ENCODE measurements at places on chromosomes 6 and 20.

DNA sequence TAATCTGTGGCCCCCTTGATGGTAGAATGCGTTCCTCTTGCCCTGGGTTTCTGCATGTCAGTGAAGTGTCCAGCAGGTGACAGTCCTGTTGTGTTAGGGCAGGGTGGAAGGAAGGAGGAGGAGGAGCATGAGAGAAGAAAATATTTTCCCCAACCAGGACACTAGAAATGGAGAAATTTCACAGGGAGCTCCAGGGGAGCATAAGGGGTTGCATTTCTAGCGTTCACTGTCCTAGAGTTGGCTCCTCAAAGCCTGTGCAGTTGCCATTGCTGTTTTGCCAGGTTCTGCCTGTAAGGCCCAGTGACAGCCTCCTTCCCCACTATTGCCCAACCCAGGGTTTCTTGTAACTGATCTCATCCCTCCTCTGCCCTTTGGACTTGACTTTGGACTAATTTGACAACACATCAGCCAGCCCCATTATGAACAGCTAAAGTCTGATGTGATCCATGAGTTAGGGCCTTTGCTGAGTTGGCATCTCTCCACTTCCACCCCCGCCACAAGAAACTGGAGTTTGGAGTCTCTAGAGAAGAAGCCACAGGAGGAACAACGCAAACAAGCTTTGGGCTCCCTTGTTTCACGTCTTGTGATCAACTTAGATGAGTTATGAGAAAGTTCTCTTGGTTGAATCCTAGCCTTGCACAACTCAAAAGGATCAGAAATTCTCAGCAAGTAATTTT is 14.0 kb upstream of the FAM50B start:
- DNase-seq = no peak

DNA sequence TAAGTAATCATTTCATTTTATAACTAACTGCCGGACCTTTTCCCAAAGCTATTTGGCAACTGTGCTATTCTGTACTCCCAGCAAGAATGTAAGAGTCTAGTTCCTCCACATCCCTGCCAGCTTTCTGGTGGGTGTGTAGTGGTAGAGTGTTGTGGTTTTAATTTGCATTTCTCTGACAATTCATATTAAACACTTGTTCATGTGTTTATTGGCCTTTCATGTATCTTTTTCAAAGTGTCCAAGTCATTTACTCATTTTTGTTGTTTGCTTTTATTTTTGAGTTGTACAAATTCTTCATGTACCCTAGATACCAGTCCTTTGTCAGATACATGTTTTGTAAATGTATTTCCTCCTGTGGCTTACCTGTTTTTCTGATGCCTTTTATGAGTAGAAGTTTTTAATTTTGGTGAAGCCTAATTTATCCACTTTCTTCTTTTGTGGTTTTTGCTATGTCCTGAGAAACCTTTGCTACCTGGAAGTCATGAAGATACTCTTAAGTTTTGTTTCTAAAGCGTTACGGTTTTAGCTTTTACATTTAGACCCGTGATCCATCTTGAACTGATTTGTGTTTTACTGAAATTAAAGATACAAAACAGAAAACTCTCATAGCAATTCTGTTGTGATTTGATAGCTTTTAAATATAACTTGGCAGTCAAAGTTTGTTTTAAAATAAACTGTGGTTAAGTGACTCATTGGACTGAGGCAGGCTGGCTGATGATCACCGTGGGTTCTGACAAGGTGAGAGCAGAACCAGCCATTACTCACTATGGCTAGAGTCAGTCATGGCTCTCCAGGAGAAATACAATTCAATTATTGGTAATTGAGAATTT is 8.0 kb downstream of the MYLIP start:
- DNase-seq = peak; percentile 88

DNA sequence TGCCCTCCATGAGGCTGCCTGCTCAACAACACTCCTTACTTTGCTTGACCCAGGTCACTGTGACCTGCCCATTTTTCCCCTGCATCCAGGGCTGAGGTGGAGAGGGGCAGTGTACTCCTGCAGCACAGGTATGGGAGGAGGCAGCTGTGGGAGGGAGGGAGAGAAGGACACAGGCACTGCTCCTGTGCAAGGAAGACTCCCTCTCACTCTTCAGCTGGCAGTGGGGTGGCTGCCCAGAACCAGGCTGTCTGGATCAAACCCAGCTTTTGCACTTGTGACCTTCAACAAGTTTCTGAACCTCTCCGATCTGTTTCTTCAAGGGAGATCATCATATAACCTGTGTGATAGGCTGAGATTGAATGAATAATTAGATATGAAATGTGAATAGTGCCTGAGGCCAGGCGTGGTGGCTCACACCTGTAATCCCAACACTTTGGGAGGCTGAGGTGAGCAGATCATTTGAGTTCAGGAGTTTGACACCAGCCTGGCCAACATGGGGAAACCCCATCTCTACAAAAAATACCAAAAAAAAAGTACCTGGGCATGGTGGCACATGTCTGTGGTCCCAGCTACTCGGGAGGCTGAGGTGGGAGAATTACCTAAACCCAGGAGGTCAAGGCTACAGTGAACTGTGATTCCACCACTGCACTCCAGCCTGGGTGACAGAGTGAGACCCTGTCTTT is 14.1 kb downstream of the TGIF2 start:
- DNase-seq = no peak

DNA sequence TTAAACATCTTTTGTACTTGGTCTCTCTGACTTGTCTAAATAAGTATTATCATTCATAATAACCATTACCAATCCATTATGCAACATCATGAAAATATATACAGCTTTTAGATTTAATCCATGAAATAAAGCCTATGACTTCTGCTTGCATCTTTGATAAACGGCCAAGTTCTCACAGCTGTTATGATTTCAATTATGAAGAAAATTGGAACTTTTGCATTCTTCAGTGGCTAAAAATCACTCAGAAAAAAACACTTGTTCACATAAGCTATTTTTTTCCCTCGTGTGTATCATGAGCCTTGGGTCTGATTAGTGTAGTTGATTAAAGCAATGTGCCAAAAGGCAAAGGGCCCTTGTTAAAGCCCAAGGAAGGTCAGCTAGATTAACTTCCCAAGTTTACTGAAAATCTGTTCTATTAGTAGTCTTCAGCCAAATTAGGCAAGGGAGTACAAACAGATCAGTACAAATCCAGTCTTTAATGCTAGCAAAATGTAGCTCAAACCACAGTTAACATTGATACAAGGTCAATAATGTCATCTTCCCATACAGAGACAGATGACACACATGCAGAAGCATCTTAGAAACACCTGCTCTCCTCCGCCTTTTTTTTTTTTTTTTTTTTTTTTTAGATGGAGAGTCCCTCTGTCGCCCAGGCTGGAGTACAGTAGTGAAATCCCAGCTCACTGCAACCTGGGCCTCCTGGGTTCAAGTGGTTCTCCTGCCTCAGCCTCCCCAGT is 69.9 kb downstream of the SGK1 start:
- no peak for DNase-seq

GRCh38 chr6:7313505-7314165 is 636 bp upstream of the SSR1 start:
- DNase-seq = no peak

DNA sequence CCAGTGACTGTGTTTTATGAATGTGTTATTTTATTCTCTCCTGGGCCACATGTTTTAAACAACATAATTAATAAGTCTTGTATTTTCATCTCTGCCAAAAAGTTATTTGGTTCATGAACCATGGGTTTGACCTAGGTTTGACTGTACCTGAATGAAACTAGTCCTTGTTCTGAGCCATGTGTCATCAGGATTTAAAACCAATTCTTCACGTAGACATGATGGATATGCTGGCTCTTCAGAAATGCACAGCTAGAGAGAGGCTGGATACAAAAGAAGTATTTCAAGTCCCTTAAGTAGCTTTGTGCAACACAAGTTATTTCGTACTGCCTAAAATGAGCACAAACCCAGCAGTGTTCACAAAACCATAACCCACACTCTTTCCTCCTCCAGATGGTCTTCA is 116.1 kb downstream of the IBTK start:
- DNase-seq = no peak

- peak; percentile 40 for DNase-seq
These were observed 67.7 kb downstream of the PYGB start for GRCh38 chr20:25315418-25316210.

GRCh38 chr6:118719351-118720124 is 68.1 kb upstream of the CEP85L start:
- DNase-seq = no peak

DNA sequence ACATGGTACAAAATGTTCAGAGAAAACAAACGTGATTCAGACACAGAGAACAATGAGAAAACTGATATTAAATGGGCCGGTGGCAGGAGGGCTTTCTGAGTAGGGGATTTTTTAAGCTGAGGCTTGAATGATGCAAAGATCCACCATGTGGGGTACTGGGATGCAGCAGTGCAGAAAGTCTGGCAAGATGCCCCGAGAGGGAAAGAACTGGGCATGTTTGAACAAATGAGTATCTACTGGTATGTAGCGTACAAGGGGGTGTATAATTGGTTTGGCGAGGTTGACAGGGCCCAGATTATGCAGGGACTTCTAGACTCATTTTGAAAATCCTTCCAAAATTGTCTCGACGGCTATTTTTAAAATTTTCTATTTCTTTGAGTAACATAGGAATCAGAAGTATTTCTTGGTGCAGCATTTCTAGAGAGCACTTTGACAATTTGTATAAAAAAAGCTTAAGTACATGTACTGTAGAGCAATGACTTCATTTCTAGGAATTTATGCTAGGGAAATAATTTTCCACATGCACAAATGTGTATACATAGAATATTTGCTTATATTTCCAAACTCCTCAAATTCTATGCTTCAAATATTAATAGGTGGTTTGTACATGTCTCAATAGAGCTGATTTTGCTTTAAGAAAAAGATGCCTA is 119.6 kb upstream of the DOK5 start:
- DNase-seq = peak; percentile 17

DNA sequence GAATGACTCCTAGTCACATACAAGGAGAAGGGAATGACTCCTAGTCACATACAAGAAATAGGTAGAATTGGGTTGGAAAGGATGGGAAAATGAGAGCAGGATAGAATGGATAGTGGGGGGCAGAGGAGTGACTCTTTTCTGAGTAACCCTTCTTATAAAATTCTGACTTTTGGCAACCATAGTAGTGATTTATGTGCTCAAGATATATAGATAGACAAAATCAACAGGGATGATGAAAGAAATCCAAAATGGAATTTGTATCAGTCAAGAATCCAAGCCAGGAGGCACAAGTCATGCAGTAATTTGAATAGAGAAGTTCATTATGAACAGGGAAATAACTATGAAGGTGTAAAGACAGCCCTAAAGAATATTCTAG is 41.7 kb downstream of the ADAT2 start:
- DNase-seq = peak; percentile 42

DNA sequence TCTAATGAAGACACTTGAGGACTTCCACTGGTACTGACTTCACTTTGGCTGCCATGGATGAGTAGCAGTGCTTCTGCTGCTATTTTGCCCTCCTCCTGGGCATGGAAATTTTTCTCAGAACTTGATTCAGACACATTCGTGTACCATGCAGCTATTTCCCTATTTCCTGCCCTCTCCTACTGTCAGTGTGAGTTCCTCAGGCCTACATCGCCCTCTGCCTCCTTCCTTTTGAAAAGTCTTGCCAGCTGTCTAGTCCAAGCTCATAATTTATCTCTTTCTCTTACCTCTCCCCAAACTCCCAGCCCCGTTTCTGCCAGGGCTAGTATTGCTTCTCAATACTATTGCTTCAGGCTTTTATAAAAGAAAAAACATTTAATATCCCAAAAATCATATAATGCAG is 470.2 kb downstream of the ADGRB3 start:
- DNase-seq = peak; percentile 37

DNA sequence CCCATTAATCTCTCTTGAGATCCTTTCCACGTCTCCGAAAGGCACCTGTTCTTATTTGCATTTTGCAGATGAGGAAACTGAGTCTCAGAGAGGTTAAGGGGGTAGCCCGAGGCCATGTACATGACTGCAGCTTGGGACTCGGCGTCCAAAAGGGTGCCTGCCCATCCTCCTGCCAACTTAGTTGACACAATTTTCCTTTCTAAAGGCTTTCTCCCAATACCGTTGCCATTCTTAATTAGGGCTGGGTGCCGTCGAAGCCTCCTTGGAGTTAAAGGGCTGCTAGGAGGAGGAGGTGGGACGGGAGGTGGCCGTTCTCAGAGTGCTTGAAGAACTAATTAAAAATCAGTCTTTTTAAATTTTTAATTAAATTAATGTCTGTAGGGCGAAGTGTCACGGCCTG is 546 bp upstream of the PSMG4 start:
- no peak for DNase-seq

- peak; percentile 84 for DNase-seq
These were observed 313.3 kb downstream of the RNGTT start for GRCh38 chr6:88650029-88650619.

- DNase-seq = no peak
These were observed 190.2 kb downstream of the COL9A1 start for GRCh38 chr6:70112716-70113115.

GRCh38 chr20:41571006-41571405 is 47.2 kb downstream of the CHD6 start:
- no peak for DNase-seq

DNA sequence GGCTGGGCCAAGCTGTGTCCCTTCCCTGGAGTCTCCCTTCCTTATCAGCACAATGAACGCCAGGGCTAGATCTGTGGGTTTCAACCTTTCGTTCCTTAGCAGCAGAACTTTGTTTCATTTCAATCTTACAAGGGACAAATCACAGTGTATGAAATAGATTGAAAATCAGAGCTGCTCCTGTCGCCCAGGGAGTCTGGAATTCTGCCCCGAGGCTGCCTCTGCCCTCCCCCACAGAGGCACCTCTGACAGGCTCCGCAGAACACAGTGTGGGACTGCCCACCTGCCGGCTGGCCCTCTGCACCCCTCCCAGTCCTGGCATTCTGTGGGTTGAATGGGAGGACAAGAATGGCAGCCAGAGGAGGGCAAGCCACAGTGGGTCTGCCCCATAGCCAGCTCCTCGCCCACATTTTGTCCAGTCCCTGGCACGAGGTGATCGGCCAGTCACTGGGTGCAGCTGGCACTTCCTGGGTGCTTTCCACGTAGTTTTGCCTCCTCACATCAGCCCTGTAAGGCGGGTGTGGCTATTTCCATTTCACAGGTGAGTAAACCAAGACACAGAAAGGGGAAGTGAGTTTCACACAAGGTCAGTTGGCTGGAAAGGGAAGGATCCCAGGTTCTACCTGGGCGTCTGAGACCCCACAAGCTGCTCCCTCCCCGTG is 26.1 kb downstream of the MANBAL start:
- DNase-seq = no peak

DNA sequence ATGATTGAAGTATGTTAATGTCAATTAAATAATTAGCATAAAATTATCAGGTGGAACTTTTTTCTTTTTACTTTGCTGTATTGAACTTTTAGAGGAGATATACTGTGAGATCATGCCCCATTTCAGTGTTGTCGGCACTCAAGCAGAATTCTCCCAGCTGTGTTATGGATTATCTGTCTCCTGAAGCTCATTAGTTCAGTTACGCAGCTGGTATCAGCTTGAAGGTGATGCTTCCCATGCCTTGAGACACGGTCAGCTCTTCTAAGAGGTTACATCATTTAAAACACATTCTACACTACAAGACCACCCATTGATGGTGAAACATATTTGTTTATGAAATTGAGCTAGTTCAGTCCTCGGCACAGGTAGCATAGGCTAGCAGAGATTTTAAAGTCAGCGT is 68.9 kb upstream of the PHACTR2 start:
- DNase-seq = no peak

GRCh38 chr6:9087470-9087869 is 652.1 kb upstream of the SLC35B3 start:
- DNase-seq = no peak

Measured in EH (cell line).